Aorta (tissue), 5 donors: ENCODE measurements at places on chromosomes 2 and 18. TPM values are rescaled to one million over a fixed set of nuclear protein-coding genes. Genes with fewer than 3 reads are reported as not detected.

The GCA gene
- 32.5 TPM for total RNA-seq

The C2orf80 gene
- total RNA-seq: not detected

The ST8SIA3 gene
- not detected for total RNA-seq

The GPR39 gene
- total RNA-seq: 0.42 TPM

The FOXI3 gene
- not detected for total RNA-seq

The DSG4 gene
- not detected for total RNA-seq

The LINC00305 gene
- not detected for total RNA-seq

The ST6GAL2 gene
- 107 TPM for total RNA-seq

The BMP10 gene
- total RNA-seq: not detected

The FIGN gene
- 12.7 TPM for total RNA-seq

The GULP1 gene
- total RNA-seq: 74.8 TPM

The POTEC gene
- not detected for total RNA-seq

The SKA1 gene
- total RNA-seq: 0.42 TPM

The TMEM17 gene
- 1.1 TPM for total RNA-seq

GRCh38 chr2:156116113-156116512, 216.4 kb downstream of the NR4A2 start:
- DNase-seq: no peak

GRCh38 chr18:31791817-31792579, 31.3 kb upstream of the SLC25A52 start:
- DNase-seq: no peak

GRCh38 chr2:15127876-15128275, 433.3 kb downstream of the NBAS start:
- no peak for DNase-seq

- DNase-seq: no peak
These were observed 277.6 kb downstream of the ZEB2 start for GRCh38 chr2:144242311-144242710.

GRCh38 chr18:50451100-50451842, 76.4 kb downstream of the SKA1 start:
- DNase-seq: no peak

GRCh38 chr18:51955136-51955535, 384.9 kb upstream of the DCC start:
- DNase-seq: no peak

DNA sequence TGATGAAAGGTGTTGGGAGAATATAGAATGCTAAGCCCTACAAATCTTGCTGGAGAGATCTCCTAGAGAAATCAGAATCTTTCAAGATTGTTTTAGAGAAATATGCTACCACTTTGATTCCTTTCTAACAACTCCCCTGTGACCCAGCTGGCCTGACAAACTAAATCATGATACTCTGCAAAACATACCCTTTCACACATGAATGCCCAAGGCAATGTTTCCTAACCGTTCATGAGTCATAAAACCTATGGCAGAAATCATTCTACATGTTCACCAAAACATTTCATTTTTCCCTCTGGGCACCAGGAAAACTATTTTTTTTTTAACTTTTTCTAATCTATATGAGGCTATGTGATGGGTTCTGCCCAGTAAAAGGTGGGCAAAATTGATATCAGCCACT, 77.8 kb upstream of the SETBP1 start:
- DNase-seq: no peak

DNA sequence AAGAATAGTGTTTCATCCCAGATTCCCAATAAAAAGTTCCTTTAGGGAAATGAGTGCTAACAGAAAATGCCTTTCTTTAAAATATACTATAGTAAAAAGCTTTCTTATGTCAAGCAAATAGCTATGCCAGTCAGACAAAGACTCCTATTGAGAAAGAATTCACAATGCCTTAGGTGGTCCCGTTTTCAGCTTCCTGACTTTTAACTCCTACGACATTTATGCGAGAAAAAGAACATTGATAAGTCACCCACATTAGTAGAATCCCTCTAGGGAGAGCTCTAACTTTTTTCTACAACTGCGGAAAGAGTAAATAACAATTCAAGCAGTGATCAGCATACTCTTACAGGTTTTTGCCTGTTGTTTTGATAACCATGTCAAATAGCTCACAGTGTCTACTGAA, 750.8 kb upstream of the ACVR2A start:
- no peak for DNase-seq

DNA sequence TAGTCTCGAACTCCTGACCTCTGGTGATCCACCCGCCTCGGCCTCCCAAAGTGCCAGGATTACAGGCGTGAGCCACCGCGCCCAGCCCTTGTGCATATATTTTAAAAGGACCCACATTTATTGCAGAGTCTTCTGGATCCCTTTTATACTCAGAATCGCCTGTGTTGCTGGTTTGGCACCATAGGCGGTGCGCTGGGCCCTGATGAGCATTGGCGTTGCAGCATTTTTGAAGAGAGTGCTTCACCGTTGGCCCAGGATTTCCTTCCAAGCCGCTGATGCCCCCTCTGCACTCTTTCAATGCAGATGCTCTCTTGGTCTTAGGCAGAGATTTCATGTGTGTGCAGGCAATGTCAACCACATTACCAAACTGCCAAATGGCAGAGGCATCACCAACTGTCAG, 13.5 kb upstream of the TFCP2L1 start:
- no peak for DNase-seq

- DNase-seq: no peak
These were observed 184.0 kb downstream of the RIT2 start for GRCh38 chr18:42931491-42931890.

GRCh38 chr2:7146151-7146550, 228.9 kb downstream of the RNF144A start:
- DNase-seq: no peak

DNA sequence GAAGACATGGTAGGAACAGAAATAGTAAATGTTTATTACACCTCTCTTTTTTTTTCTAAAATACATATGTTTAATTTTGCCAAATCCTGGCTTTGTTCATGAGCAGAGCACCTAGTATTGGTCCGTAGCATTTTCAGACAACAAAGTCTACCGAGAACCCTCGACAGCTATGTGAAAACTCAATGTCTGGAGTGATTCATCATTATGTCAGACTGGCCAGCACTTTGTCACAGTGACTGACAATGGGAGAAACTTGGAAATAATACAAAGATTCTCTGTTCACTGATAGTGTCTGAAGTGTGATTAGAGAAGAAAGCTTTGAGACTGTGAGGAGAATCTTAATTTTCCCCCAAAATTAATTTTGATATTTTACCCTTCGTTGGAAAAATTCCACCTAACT, 143.0 kb downstream of the HNMT start:
- DNase-seq: no peak

- no peak for DNase-seq
These were observed 152.2 kb downstream of the INHBB start for GRCh38 chr2:120498121-120498520.

- no peak for DNase-seq
These were observed 86.2 kb downstream of the UPP2 start for GRCh38 chr2:158187908-158188307.

- peak; percentile 71 for DNase-seq
These were observed 86.3 kb downstream of the ZFP36L2 start for GRCh38 chr2:43139996-43140621.

DNA sequence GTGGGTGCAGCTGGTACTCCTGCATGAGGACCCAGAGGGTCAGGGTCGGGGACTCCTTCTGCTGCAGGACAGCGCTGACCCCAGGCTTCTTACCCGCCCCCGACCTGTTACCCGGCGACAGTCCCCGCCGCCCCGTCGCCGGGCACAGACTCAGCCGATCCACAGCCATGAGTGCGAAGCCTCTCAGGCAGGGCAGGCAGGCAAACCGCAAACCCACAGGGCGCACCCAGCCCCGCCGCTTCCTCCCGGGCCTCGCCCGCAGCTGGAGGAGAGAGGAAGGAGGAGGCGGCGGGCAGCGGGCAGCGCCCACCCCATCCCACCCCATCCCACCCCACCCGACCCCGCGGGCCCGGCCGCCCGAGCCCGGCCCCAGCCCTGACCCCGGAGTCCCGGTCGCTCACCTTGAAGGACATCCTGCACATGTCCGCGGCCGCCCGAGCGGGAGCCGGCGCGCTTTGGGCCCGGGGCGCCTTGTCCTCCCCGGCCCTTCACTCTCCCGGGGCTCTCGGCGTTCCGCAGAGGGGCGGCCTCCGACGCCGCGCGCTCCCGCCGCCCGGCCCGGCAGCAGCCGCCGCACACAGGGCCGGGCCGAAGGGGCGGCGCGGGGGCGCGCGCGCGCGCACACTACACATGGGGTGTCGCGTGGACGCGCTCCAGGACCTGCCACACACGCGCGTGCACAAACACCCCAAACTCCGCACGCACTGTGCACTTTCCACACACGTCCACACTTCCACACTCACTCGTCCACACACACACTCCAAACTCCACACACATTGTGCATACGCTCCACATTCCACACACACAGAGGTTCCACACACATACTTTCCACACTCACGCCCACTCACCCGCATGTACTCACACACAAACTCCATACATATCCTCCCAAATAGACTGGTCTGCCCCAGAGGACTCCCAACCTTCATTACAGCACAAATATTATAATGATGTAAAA, at the start of gene ANKRD29:
Gene ANKRD29 (minus strand): TSS at position 603 of the 955 bp plus-strand sequence. CDS start 181 bp downstream, at position 422.
- peak; percentile 55 for DNase-seq

DNA sequence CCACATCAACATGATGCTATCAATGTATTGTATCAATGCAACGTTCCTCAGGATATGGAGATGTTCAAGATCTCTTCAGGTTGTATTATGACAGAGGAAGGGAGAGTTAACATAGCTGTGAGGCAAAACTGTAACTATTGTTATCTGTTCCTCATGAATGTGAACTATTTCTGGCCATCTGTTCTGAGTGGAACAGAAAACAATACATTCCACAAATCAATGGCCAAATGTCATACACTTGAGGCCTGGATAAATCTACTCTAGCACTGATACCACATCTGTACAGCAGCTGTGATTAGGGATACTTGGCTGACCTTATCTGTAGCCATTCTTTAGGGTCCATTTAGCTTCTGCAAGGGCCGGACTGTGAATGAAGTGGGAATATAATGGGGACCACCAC, 447.9 kb downstream of the IRS1 start:
- DNase-seq: no peak

DNA sequence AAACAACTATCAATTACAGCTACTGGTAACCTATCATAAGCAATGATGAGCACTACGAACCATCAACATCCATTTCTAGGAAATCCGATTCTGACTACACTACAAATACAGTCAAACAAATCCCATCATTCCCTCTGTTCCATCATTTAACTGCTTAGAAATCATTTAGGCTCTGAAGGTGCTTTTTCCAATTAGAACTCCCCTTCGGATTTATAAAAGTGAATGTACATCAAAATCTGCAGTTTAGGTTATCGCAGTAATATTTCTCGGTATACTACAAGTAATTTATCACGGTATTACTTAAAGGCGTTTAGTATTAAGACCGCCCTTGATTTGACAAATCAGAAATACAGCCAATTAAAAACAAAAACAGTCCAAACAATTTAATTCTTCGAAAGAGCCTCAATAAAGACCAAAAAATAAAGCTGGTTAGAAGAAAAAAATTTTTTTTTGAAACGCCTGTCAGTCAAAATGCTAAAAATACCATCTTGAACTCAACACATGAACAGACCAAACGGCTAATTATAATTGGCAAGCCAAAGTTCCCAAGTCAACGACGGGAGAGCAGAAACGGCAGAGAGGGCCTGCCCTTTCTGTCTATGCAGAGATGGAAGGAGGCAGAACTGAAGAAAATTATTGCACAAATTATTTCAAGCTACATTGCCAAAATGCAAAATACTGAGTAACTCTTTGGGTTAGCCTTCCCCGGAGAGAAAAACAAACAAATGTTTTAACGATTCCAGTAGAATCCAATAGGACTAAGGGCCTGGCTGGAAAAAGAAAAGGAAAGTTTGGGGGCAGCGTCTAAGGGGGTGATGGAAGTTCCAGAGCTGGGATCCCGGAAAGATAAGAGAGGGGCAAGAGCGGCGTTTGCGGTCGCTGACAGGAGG, 1.2 kb downstream of the VPS54 start:
- no peak for DNase-seq

GRCh38 chr2:45496869-45497268, 114.2 kb downstream of the SRBD1 start:
- DNase-seq: no peak

DNA sequence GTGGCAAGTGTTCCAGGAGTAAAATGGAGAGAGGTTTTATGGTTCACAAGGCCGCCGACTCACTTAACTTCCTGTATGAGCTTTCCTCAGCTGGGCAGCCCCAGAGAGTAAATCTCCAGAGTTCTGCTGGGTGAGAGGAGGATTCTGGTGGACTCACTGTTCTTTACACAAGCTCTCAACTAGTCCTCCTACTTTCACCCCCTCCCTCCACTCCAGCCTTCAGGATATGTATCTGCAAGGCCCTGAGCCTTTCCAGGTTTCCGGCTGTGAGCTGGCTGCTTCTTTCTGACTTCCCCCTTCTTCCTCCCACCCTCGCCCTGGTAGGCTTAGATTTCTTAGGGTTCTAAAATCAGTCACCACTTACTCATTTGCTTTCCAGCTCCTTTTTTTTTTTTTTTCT, 34.0 kb downstream of the EML6 start:
- no peak for DNase-seq

- no peak for DNase-seq
These were observed 38.2 kb downstream of the CRIM1 start for GRCh38 chr2:36393738-36394256.

DNA sequence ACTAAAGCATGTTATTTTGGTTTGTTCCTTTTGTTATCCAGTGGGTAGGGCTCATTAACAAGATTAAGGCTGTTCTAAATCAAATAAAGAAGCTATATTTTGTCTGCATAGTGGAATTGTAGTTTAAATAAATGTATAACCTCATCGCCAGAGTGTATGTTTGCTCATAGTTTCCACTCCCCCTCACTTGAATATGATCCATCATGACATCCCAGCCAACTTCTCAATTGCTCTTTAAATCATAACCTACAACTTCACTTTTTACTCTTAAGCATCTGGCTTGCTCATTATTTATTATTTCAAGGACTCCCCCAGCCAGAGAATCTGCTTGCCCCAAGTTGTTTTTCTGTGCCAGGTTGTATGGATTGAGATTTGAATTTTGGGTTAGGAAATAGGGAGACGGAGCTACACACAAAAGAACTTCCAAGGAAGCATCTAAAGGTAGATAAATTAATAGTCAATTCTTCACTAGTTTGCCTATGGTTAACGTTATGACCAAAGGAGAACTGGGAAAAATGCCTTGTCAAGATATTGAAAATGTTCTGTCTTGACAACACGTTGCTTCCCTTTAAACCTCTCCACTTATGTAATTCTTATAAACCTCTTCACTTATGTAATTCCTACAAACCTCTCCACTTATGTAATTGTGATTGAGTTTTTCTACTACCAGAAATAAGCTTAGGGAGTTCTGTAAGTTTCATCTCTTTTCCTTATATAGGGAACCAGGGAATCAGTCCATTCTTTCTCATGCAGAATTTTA, 55.4 kb upstream of the UPP2 start:
- DNase-seq: no peak

GRCh38 chr18:50111398-50111797, 83.5 kb downstream of the MYO5B start:
- DNase-seq: no peak
